ENCODE measurements at places on chromosomes 5 and 9. TPM values are rescaled to one million over a fixed set of nuclear protein-coding genes. Genes with fewer than 3 reads are reported as not detected.

- no peak for DNase-seq
These were observed 42.2 kb upstream of the UGT3A2 start for GRCh38 chr5:36108758-36109460.

The MLANA gene
- not detected for total RNA-seq

The RHOBTB3 gene
- total RNA-seq = 153 TPM

DNA sequence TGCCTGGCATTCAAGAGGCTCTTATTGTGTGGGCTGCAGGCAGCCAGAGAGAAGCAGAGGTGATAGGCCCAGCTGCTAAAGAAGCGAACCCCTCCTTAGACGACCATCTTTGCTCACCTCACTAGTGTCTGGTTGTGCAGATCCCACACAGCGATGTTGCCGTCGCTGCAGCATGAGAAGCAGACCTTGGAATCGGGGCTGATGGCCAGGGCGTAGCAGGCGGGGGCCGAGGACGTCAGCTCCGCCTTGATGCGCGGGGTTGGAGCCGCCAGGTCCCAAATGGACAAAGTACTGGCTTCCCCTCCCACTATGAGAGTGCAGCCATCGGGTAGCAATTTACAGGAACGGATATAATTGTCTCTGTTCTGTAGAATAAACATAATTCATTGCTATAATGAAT, 98.7 kb downstream of the TLE1 start:
- no peak for DNase-seq

GRCh38 chr5:134603059-134603458, 29.6 kb downstream of the SAR1B start:
- no peak for DNase-seq

The PAPPA gene
- total RNA-seq = 1.0 TPM

The PCDHB11 gene
- 4.9 TPM for total RNA-seq

GRCh38 chr5:43396762-43397304, 15.4 kb downstream of the CCL28 start:
- DNase-seq = peak; percentile 59

The CARD6 gene
- total RNA-seq = 5.6 TPM

The SLC1A3 gene
- total RNA-seq = 11.2 TPM

GRCh38 chr5:132021654-132022053, 10.2 kb upstream of the ACSL6 start:
- DNase-seq = no peak

- no peak for DNase-seq
These were observed 64.8 kb downstream of the ALDH1A1 start for GRCh38 chr9:72888067-72888466.

GRCh38 chr5:3002230-3002629, 250.8 kb upstream of the IRX2 start:
- DNase-seq = no peak

DNA sequence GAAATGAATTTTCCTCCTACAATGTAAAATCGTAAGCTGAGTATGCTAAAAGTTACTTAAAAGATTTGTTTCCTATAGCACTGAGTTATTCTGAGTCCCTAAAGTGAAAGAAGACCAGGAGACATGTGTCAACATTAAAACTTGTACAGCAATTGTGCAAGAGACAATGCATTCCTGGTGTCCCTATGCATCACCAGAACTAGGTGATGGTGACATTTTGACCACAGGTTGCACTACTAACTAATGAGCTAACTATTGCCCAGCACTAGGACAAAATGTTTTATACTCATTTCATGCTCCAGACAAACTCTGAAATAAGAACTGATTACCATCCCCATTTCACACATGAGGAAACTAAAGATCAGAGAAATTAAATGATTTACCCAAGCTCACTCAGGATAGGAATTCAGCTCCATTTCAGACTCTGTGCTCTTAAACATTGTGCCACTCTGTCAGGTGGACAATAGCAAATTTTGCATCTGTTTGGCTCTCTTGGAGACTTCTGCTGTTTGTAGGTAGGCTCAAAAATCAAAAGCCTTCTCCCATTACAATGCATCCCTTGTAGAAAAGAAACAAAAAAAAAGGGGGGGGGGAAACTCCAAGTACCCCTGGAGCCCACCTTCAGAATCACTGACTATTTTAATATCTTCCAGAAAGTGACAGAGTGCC, 269.2 kb downstream of the ACTL7B start:
- DNase-seq = no peak

DNA sequence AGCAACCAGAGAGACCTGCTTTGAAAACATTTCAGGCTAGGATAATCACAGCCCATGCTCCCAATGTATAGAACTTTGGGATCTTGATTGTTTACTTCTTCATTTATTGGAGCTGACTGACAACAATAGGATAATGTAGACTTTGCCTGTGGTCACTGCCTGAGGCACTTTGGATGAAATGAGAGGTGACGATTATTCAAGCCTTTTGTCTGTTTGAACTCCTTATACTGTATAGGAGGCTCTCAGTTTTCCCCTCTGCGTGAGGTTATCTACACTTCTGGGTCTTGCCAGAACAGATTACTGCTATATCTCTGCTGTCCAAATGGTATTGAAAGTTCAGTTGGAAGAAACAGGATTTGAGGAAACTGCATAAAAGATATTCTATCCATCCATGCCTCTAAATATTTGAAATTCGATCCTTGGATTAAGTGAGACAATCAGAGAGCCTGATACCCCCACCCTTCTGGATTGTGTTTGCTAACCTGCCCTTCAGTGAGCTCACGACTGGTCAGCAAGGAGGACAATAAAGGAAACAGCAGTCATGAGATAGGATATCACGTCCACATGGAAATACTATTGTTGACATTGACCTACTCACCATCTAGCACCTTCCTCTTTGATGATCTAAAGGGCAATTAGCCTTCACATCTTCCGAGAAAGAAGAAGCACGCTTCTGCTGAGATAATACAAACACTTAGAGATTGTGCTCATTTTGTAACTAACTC, 98.1 kb downstream of the DOCK8 start:
- no peak for DNase-seq

The KCNV2 gene
- not detected for total RNA-seq

DNA sequence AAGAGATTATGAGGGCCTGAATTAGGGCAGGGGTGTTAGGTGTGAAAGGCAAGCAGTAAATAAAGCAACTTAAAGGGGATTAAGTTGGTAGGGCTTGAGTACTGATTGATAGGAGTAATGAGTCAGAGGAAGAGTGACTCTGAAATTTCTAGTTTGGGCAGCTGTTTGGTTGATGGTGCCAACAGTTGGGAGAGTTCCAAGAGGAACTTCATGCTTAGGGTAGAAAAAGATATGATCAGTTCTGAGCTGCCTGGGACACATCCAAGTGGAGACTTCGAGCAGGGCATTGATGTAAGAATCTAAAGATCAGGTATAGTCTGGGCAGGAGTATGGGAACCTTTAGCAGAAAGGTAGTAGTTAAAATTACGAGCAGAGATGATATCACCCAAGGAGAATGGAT, 10.2 kb downstream of the MAMDC2 start:
- DNase-seq = peak; percentile 64

All from body of pancreas (tissue), 4 donors.